ENCODE measurements at places on chromosomes 6 and 20.

- no peak for DNase-seq
Measured at GRCh38 chr6:14817074-14817473, 428.8 kb upstream of the JARID2 start.

DNA sequence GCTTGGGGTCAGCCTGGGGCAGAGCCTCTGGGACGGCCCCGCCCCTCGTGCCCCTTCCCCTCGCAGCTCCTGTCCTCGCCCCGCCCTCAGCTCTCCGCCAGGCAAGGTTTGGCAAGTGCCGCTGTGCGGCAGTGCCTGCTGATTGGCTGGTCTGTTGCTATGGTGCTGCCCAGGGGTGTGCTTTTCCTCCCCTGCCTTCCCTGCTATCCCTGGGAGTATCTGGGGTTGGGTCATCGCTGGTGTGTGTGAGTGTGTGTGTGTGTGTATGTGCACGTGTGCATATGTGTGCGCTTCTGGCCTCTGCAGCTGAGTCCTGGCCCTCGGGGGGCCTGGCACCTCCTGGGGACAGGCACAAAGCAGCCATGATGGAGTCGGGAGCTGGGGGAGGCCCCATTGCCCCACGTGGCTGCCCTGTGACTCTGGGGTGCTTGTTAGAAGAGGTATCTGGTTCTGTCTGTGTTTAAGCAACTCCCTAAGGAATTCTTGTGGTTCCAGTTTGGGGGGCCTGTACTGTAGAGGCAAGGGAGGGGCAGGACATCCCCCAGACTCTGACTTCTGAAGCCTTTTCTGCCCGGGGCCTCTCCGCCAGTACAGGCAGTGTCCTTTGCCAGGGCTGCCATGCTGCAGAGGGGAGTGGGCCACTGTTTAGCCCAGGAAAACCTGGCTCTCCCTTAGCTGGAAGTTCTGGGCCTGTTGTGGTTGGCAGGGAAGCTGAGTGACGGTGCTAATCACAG, 6.9 kb downstream of the RTEL1 start:
- DNase-seq = no peak

- DNase-seq = no peak
Measured at GRCh38 chr6:16273256-16273655, 34.9 kb downstream of the GMPR start.

DNA sequence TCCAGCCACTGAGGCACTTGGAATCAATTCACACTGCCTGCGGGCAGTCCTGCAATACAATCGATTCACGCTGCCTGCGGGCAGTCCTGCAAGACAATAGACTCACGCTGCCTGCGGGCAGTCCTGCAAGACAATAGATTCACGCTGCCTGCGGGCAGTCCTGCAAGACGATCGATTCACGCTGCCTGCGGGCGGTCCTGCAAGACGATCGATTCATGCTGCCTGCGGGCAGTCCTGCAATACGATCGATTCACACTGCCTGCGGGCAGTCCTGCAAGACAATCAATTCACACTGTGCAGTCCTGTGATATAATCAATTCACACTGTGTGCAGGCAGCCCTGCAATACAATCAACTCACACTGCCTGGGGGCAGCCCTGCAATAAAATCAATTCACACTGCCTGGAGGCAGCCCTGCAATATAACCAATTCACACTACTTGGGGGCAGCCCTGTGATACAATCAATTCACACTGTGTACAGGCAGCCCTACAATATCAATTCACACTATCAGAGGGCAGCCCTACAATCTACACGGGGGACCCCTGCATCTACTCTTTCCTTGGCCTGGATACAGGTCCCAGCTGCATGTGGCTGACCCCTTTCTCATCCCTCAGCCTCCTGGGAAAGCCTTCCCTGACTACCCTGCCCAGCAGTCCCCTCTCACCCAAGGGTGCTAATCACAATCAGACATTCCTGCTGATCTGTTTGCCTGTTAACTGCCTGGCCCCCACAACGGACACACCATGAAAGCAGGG, 10.4 kb downstream of the TAF4 start:
- no peak for DNase-seq

DNA sequence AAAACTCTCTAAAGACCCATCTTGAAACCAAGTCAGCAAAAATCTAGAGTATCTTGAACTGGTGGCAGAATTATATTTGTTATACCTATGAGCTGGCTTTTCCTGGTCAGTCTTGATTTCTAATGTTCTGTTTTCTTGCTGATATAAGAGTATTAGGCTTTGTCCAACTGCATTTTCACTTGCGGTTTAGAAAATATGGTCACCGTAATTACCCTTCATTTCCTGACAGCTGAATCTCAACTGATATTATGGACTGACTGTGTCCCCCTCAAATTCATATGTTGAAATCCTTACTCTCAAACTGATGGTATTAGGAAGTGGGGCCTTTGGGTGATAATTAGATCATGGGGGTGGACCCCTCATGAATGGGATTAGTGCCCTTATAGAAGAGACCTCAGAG, 72.1 kb downstream of the TXLNB start:
- DNase-seq = no peak

- DNase-seq = no peak
Measured at GRCh38 chr20:62507991-62508640, 32.3 kb upstream of the GATA5 start.

DNA sequence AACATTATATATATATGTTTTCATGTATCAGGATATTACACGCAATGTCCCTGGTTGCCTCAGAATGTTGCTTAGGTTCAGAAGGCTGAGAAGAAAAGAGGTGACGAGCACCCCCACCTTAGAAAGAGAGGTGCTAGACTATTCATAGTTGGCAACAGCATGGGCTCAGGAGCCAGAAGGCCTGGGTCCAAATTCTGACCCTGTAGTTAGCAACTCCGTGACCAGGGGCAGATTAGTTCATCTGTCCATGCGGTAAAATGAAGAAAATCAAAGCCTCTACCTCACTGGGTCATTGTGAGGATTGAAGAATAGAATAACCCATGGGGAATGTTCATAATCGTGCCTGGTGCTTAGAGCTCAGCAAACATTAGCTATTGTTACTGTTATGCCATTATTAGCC, 5.4 kb upstream of the SIRT5 start:
- no peak for DNase-seq

DNA sequence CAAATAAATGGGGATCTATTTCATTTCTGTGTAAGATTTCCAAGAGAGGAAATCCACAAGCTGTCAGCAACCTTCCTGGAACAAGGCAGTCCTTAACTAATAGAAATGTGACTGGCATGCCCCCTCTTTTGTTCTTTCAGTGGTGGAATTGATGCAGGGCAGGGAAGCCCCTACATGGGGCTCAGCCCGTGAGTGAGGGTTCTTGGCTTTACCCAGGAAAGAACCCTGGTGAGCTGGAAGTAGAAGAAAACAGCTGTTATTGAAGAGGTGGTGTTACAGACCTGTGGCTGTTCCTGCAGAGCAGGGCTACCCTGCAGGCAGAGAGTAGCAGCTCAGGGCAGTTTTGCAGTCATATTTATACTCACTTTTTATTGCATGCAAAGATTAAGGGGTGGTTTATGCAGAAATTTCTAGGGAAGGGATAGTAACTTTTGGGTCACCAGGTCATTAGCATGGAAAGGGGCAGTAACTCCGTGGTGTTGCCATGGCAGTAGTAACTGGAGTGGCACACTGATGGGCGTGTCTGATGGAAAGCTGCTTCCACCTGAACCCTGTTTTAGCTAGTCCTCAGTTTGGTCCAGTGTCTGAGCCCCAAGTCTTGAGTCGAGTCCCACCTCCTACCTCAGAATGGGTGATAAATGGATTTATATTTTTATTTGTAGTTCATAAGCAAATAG, 88.7 kb upstream of the SCP2D1 start:
- DNase-seq = no peak

DNA sequence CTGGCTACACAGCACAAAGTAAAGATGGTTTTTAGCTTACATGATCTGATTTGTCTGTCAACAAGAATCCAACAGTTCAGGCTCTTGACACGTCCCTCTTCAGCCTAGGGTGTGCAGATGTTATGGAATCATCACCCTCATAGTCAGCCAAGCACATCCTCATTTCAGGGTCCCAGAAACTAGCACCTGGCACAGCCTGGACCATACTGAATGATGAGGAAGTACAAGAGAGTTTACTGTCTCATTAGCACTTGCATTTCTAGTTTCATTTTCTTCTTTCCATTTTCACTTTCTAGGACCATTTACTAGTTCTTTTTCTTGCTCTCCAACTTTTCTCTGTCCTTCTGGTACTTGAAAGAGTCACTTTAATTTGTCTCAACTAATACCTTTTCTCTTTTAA, 6.5 kb downstream of the RIPOR2 start:
- DNase-seq = no peak

- no peak for DNase-seq
Measured at GRCh38 chr6:28758046-28758817, 165.6 kb downstream of the TRIM27 start.
